ENCODE measurements at places on chromosomes 3 and 15. TPM values are rescaled to one million over a fixed set of nuclear protein-coding genes. Genes with fewer than 3 reads are reported as not detected.

GRCh38 chr3:14991151-14991742 lies 43.9 kb downstream of the NR2C2 start:
- no peaks in the 10 kb centered on the region for H3K27me3 ChIP-seq
- H3K4me1 ChIP-seq, result peaks cover 12% of the 10 kb centered on the region
- no peak overlapping the region for H3K27ac ChIP-seq
- no peak for DNase-seq
- H3K36me3 ChIP-seq, result no peaks in the 10 kb centered on the region

Gene GRM2
- total RNA-seq, result not detected

GRCh38 chr3:136932523-136932922 lies 25.3 kb upstream of the IL20RB start:
- no peak overlapping the region for H3K4me3 ChIP-seq
- H3K27me3 ChIP-seq, result no peaks in the 10 kb centered on the region
- no peak for DNase-seq
- H3K27ac ChIP-seq, result no peak overlapping the region
- peaks cover 11% of the 10 kb centered on the region for H3K4me1 ChIP-seq

Gene NR1I2
- total RNA-seq, result not detected

DNA sequence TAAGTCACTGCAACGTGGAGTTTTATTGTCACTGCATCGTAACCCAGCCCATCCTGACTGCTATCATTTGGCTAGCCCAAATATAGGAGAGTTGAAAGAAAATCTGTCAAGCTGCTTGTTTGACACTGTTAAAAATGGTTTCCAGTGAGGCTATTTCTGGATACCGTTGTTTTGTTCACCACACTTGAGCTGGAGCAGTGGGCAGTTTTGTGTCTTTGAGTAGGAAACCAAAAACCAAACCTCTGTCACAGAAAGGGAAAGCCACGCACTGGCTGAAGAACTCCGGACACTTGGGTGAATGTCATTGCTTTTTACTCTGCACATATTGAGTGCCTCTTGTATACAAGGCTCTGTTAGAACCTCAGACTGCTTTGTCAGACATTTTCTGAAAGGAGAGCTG lies 446.4 kb upstream of the CFAP20DC start:
- no peaks in the 10 kb centered on the region for H3K27me3 ChIP-seq
- no peak for DNase-seq
- no peaks in the 10 kb centered on the region for H3K4me1 ChIP-seq
- H3K4me3 ChIP-seq, result no peak overlapping the region

Gene SLC24A5
- total RNA-seq, result not detected

Gene ALCAM
- 276 TPM for total RNA-seq

Gene GOLGA6L7
- not detected for total RNA-seq

DNA sequence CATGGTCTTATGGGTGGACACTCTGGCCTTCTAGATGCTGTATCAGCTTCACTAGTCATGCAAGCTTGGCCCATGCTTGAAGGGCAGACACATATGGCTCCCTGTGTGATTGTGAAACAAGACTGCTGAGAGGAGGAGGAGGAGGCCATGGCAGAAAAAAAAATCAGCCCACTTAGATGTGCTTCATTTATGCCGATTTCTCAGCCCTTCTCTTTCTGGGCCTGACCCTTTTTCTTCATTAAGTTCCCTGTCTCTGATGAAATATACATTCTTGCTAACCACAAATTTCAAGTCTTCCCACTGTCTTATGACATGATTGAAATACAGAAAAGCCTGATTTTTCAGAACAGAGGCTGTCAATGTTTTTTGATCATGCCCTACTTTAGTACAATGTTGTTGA lies 213.0 kb upstream of the FEZF2 start:
- H3K27me3 ChIP-seq, result no peaks in the 10 kb centered on the region
- H3K27ac ChIP-seq, result peak overlapping the region; percentile 95
- H3K4me3 ChIP-seq, result no peak overlapping the region

Gene SAMD7
- not detected for total RNA-seq

DNA sequence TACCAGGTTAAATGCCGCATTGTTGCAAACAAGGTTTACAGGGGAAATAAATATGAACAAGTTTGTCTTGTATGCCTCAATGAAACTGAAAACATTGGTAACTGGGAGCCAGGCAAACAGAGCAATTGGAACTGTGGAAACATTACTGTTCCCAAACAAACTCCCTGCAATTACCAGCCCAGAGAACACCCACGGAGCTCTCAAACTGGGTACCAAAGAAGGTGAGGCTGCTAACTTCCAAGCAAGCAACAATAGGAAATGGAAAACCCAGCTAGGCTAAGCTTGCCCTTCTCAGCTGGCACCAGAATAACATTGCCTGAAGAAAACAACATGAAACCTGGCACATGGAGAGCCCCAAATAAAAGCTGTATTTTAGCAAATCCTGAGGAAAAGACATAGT lies 218.9 kb upstream of the THRB start:
- H3K27ac ChIP-seq, result no peak overlapping the region
- DNase-seq, result no peak

- H3K4me3 ChIP-seq, result peak overlapping the region; percentile 92
- H3K27me3 ChIP-seq, result no peaks in the 10 kb centered on the region
- peak overlapping the region; percentile 51 for H3K27ac ChIP-seq
Measured at GRCh38 chr3:127822682-127823425, 539 bp upstream of the MGLL start.

- H3K4me3 ChIP-seq, result peak overlapping the region; percentile 93
- DNase-seq, result peak; percentile 94
- peaks cover 21% of the 10 kb centered on the region for H3K4me1 ChIP-seq
- peak overlapping the region; percentile 98 for H3K27ac ChIP-seq
Measured at GRCh38 chr3:141875374-141875892, 1.0 kb upstream of the ATP1B3 start.

Gene ARHGAP11A
- total RNA-seq, result 8.8 TPM

GRCh38 chr3:120622870-120623726 lies 27.0 kb downstream of the NDUFB4 start:
- H3K27ac ChIP-seq, result no peak overlapping the region
- H3K4me1 ChIP-seq, result no peaks in the 10 kb centered on the region
- no peak for DNase-seq
- no peaks in the 10 kb centered on the region for H3K36me3 ChIP-seq

- peaks cover 84% of the 10 kb centered on the region for H3K4me1 ChIP-seq
- no peaks in the 10 kb centered on the region for H3K27me3 ChIP-seq
- no peak overlapping the region for H3K4me3 ChIP-seq
- DNase-seq, result no peak
- H3K36me3 ChIP-seq, result no peaks in the 10 kb centered on the region
Measured at GRCh38 chr3:71247958-71248335, 335.6 kb downstream of the FOXP1 start.

DNA sequence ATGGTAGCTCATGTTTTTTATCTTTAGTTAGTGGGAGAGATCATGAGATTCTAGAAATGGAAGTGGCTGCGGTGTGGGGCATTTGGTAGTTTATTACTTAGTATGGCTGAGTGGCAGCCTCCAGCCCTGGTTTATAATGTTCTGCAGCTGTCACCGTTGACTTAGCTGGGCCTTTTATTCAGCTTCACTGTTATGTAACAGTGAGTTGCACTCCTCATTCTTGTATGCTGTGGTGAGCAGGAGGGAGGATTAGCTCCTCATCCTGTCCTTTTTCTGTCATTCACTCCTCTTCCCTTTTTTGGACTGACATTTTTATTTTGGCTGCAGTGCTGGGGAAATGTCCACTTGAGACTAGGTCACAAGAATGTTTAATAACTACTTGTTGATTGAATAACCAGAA lies 29.5 kb downstream of the RAD54L2 start:
- no peak overlapping the region for H3K27ac ChIP-seq
- peaks cover 3% of the 10 kb centered on the region for H3K36me3 ChIP-seq
- H3K4me1 ChIP-seq, result no peaks in the 10 kb centered on the region

Gene GOLGA8G
- total RNA-seq, result not detected

DNA sequence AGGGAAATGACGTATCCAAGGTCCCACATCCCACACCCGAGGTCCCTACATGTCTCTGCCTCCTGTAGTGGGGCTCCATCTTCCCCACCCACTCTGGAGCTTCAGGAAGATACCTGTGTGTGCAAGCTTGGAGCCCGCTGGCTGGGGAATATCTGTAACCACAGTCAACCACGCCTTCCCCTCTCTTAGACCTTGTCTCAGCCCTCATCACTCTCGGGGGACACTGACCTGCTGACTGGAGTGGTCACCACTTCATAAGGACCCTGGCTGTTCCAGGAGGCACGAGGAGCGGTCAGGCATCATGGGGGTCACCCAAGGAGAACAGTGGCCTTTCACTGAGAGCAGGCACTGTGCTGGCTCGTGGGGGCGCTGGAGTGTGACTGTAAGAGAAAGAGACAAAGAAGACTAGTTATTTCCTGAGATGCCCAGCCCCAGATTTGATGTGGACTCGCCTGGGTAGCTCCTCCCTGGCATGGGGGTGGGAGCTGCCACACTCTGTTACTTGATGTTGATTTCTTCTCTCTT lies 48.6 kb downstream of the CTXND1 start:
- DNase-seq, result no peak
- H3K36me3 ChIP-seq, result no peaks in the 10 kb centered on the region
- no peak overlapping the region for H3K27ac ChIP-seq
- no peaks in the 10 kb centered on the region for H3K4me1 ChIP-seq
- peaks cover 44% of the 10 kb centered on the region for H3K27me3 ChIP-seq

Gene TLR9
- not detected for total RNA-seq

DNA sequence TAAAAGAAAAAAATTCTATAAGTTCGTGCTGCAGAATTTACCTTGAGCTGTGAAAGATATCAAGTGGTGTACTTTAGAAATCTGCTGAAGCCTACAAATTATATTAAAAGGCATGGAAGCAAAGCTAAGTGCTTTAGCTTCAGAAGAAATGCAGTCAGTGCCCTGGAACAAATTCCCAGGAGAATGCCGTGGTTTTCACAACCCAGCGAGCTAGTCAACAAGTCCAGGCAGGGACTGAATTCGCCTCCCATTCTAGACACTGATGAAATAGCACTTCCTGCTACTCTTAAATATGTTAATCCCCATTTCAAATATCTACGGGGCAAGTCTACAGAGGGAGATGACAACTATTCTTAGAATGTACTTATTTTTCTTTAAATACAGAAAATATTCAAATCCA lies 326.4 kb upstream of the IGF1R start:
- H3K27me3 ChIP-seq, result no peaks in the 10 kb centered on the region
- H3K4me3 ChIP-seq, result no peak overlapping the region
- H3K4me1 ChIP-seq, result no peaks in the 10 kb centered on the region
- no peak for DNase-seq
- H3K36me3 ChIP-seq, result no peaks in the 10 kb centered on the region

GRCh38 chr15:56978898-56979662 lies 60.6 kb downstream of the TCF12 start:
- peaks cover 17% of the 10 kb centered on the region for H3K4me1 ChIP-seq
- no peaks in the 10 kb centered on the region for H3K36me3 ChIP-seq
- DNase-seq, result peak; percentile 4
- H3K4me3 ChIP-seq, result no peak overlapping the region
- H3K27ac ChIP-seq, result peak overlapping the region; percentile 56

DNA sequence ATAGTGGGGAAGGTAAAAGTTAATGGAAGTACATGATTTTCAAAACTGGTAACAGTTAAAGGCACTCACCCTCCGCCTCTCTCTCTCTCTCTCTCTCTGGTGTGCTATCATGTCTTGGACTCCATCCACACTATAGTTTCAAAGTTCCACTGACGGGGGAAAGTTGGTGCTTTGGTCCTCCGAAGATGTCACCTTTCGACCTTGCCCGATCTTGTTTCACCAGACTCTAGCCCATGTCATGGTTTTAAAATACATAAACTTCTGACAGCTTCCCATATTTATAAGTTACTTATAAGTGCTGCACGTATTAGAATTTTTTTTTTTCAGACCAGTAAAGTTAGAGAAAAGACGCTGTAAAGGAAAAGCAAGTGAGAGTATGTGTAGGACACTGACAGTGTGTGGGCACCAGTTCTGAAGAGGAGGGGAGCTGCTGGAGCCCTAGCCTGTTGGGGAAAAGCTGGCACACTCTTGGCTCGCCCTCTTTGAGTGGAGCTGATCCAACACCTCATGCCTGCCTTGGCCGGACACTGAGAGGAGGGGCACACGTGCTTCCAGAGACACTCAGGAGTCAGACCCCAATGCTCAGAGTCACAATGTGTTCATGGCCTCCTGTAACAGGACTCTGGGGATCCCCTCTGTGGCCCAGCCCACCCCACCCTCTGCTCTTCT lies 200.5 kb upstream of the TPM1 start:
- peaks cover 16% of the 10 kb centered on the region for H3K36me3 ChIP-seq
- H3K4me1 ChIP-seq, result peaks cover 18% of the 10 kb centered on the region
- H3K4me3 ChIP-seq, result no peak overlapping the region
- no peak overlapping the region for H3K27ac ChIP-seq
- H3K27me3 ChIP-seq, result no peaks in the 10 kb centered on the region

Gene KBTBD13
- not detected for total RNA-seq

Gene DNAJA4
- 2.1 TPM for total RNA-seq

DNA sequence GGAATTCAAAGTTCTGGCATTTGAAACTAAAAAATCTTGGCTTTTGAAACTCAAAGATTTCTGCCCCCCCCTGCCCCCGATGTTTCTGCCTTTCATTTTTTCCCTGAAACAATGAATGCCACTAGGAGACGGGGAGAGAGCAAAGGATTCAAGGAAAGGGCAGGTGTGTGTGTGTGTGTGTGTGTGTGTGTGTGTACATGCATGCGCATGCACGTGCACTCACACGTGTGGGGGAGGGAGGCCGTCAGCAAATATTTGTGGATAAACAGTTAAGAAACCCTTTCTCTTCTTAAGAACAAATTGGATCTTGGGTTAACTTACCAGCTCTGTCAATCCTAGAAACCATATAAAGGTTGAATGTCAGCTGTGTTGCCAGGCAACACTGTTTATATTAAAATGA lies 29.2 kb upstream of the CCDC174 start:
- H3K27me3 ChIP-seq, result peaks cover 13% of the 10 kb centered on the region
- H3K27ac ChIP-seq, result no peak overlapping the region
- peaks cover 4% of the 10 kb centered on the region for H3K4me1 ChIP-seq
- H3K4me3 ChIP-seq, result no peak overlapping the region
- DNase-seq, result no peak

Gene C3orf22
- not detected for total RNA-seq

Gene SLC28A2
- total RNA-seq, result not detected

DNA sequence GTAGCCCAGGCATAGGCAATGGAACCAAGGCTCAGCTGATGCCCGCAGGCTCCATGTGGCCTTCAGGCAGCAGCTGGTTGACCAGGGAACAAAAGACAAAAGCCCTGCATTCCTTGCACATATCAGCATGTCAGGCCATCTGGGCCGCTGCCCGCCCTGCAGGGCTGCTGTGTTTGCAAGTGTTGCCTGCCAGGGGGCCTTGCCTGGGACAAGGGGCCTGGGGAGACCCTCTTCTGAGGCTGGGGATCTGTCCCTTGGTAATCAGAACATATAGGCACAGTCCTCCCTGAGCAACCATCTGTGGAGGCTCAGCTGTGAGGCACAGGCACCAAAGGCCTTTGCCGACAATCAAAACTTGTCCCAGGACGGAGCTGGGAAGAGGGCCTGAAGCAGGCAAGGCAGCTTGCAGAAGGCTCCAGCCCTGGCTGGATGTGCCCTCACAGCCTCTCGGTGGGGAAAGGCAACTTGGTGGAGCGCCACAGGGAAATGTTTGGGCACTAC lies 138.2 kb downstream of the TPRA1 start:
- H3K27ac ChIP-seq, result no peak overlapping the region
- H3K27me3 ChIP-seq, result peaks cover 31% of the 10 kb centered on the region
- peaks cover 14% of the 10 kb centered on the region for H3K4me1 ChIP-seq
- no peak overlapping the region for H3K4me3 ChIP-seq
- DNase-seq, result no peak
- H3K36me3 ChIP-seq, result no peaks in the 10 kb centered on the region

Data from osteoblast (primary cell).